ENCODE measurements at places on chromosomes 13 and 19.
A peak's percentile ranks its signal among the peaks of the same experiment; 100 is the strongest.

DNA sequence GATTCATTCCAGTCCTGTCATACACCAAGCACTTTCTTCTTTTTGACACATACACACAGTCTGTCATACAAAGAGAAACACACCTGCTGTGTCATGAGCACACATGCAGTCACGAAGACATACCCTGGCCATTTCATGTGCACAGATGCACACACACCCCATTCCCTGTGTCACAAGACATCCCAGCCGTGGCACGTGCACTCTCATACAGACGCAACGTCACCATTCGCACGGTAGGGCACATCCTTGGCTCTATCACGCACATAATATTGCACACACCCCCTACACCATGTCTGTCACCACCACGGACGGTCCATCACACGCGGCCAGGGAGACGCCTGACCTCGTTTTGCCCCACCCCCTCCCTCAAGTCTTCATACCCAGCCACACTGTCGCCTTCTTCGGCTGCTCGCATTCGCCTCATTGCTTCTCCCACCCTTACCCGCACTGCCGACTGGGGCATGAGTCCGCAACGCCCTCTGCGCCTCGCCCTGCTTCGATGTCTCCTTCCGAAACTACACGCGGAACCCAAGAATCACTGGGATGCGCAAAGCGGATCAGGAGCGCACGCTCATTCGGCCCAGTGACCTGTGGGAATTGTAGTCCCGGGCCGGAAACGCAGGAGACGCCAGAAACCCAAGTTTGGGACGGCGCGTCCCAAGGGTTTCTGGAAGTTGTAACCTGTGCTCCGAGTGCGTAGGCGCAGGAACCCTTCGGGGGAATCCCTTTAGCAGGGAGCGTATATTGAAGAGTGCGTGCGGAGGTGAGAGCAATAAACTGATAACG lies 6.8 kb upstream of the ZNF283 start:
- DNase-seq: no peak

GRCh38 chr13:113526466-113527220 lies 36.1 kb upstream of the DCUN1D2 start:
- peak; percentile 31 for DNase-seq

- no peak for DNase-seq
These were observed 21.6 kb downstream of the MYCBP2 start for GRCh38 chr13:77305266-77305665.

DNA sequence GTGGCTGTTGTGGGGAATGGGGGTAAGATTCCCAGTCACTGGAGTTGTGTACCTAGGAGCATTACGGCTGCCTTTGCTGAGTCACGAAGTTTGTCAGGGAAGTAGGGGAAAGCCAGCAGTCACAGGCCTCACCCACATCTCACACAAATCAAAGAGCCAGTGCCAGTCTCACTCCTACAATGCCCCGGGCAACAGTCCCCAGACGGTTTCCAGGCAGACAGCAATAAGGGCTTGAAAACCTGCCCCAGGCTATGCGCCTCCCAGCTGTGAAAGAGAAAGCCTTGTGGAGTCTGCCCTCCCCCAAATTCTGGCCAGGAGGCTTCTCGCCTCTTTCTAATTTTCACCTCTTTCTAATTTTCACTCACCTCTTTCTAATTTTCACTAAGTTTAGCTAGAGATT lies 142.3 kb upstream of the EDNRB start:
- no peak for DNase-seq

- no peak for DNase-seq
These were observed 6.1 kb downstream of the RNF126 start for GRCh38 chr19:656751-657559.

DNA sequence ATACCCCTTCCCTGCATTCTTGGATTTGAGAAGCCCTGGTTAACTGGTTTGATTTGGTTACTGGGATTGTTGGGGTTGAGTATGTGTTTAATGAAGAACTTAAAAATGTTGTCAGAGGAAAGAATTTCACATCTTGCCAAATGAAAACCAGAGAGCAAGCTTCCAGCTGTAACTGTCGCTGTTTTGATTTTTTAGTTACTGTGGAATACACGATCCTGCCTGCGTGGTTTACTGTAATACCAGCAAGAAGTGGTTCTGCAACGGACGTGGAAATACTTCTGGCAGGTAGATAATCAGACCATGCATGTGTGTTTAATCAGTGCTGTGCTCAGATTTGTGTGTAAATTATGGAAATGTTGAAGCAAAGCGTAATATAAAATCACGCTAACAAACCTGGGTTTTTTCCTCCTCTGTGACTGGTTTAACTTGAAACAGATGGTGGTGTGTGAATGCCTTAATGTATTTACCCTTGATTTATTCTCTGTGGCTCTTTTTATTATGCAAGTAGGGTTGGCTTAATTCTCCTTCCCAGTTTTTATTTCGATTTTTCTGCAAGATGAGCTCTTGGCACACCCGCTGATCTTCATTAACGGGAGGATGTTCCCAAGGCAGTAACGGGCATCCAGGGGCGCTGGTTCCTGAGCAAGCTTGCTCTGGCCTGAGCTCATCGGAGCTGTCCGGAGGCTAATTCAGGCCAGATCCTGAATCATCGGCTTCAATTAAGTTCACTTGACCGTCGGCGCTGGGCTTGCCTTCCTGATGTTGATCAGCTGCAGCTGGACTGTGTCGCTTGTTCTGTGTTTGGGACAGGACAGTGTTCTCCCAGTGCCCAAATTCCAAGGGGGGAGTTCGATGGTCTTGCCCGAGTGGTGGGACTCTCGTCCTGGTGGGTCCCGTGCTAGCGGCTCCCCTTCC lies 16.0 kb downstream of the UPF1 start:
- no peak for DNase-seq

DNA sequence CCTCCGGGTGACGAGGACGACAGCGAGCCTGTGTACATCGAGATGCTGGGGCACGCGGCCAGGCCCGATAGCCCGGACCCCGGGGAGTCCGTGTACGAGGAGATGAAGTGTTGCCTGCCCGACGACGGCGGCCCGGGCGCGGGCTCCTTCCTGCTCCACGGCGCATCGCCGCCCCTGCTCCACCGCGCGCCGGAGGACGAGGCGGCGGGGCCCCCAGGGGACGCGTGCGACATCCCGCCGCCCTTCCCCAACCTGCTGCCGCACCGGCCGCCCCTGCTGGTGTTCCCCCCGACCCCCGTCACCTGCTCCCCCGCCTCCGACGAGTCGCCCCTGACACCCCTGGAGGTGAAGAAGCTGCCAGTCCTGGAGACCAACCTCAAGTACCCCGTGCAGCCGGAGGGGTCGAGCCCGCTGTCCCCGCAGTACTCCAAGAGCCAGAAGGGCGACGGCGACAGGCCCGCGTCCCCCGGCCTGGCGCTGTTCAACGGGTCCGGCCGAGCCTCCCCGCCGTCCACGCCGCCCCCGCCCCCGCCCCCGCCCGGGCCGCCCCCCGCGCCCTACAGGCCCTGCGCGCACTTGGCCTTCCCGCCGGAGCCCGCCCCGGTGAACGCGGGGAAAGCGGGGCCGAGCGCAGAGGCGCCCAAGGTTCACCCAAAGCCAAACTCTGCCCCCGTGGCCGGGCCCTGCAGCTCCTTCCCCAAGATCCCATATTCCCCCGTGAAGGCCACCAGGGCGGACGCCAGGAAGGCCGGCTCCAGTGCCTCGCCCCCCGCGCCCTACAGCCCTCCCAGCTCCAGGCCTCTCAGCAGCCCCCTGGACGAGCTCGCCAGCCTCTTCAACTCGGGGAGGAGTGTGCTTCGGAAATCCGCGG lies 511.3 kb downstream of the MYO16 start:
- DNase-seq: no peak

DNA sequence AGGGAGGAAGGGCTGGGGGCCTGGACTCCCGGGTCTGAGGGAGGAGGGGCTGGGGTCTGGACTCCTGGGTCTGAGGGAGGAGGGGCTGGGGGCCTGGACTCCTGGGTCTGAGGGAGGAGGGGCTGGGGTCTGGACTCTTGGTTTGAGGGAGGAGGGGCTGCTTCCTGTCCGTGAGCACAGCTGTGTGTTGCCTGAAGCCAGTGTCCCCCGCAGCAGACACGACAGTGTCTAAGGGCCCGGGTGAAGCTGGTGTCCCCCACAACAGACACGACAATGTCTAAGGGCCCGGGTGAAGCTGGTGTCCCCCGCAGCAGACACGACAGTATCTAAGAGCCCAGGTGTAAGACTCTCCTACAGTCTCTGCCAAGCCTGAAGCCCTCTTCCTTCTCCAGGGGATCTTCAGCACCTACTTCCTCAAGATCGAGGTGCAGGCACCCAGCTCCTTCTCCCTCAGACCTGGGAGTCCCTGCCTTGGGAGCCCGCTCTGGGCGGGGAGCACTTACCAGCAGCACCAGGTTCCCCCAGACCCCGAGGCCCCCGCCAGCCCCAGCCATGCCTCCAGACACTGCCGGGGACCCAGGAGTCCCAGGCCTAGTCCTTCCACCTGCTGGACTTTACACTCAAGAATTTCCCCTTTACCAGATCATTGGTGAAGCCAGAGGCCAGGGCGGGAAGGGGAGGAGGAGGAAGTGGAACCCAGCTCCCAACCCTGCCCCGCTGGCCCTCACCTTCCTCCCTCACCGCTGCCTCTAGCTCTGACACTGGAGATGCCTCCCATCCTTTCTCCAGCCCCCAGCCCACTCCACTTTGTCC lies at the start of gene PTPRH:
PTPRH (minus strand) TSS at position 622 of the 813 bp plus-strand sequence; CDS start at position 554, 68 bp downstream.
- no peak for DNase-seq

GRCh38 chr13:86313421-86313820 lies 514.2 kb upstream of the SLITRK6 start:
- no peak for DNase-seq

DNA sequence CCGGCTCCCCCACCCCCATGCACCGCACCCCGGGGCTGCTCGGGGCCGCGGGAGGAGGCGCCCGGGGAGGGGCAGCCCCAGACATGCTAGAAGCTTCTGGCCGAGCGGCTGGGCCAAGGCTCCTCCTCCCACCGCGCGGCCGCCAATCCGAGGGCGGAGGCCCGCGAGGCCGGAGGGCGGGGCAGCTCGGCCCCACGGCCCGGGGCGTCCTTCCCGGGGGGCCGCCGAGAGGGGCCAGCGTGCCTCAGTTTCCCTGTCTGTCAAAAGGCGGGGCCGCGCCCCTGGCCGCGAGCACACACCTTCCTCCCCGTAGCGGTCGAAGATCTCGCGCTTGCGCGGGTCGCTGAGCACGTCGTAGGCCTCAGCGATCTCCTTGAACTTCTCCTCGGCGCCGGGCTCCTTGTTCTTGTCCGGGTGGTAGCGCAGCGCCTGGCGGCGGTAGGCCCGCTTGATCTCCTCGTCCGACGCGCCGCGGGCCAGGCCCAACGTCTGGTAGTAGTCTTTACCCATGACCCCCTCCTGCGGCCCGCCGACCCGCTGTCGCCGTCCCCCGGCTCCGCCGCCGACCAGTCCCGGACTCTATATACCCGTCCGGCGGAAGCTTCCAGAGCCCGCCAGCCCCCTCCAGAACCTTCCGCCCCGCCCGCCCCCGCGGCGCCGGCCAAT lies at the start of gene DNAJB1:
DNAJB1 (minus strand) TSS at position 558 of the 666 bp plus-strand sequence; CDS start at position 510, 48 bp downstream.
- DNase-seq: peak; percentile 13

GRCh38 chr13:50927701-50928100 lies 18.1 kb downstream of the RNASEH2B start:
- peak; percentile 10 for DNase-seq

DNA sequence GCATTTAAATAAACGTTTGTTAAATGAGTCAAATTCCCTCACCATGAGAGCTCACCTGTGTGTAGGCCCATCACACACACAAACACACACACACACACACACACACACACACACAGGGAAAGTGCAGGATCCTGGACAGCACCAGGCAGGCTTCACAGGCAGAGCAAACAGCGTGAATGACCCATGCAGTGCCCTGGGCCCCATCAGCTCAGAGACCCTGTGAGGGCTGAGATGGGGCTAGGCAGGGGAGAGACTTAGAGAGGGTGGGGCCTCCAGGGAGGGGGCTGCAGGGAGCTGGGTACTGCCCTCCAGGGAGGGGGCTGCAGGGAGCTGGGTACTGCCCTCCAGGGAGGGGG lies 8.5 kb upstream of the CEACAM5 start:
- no peak for DNase-seq

- no peak for DNase-seq
These were observed 463 bp downstream of the PCSK4 start for GRCh38 chr19:1489463-1490310.

GRCh38 chr13:48125794-48126228 lies 30.9 kb upstream of the MED4 start:
- no peak for DNase-seq

- DNase-seq: no peak
These were observed 68.2 kb upstream of the PCDH9 start for GRCh38 chr13:67298297-67298696.

GRCh38 chr13:43650882-43651281 lies 135.9 kb downstream of the ENOX1 start:
- DNase-seq: no peak

GRCh38 chr19:49869009-49869483 lies 1.7 kb upstream of the PNKP start:
- DNase-seq: no peak

GRCh38 chr19:6451583-6452222 lies 7.9 kb downstream of the SLC25A23 start:
- no peak for DNase-seq

DNA sequence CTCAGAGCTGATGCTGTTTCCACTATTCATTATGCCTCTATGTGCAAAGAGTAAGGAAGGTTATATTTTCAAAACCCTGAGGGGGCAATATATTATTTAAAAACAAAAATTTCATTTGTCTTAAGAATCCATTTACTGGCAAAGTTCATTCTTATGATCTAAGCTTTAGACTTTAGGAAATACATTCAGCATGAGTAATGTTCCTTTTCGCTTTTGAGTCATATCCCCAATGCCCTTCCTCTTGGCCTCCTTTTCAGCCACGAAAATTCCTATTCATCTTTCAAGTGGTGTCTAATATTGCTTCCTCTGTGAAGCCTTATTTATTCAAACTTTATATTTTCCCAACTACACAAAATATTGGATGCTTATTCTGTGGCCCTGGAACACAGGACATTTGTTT lies 1317.0 kb downstream of the PCDH9 start:
- no peak for DNase-seq

- no peak for DNase-seq
These were observed 124.0 kb downstream of the ITGBL1 start for GRCh38 chr13:101576455-101576854.

GRCh38 chr13:80359778-80360452 lies 19.0 kb upstream of the SPRY2 start:
- no peak for DNase-seq

GRCh38 chr13:43021926-43022670 lies 1.3 kb upstream of the DNAJC15 start:
- no peak for DNase-seq

DNA sequence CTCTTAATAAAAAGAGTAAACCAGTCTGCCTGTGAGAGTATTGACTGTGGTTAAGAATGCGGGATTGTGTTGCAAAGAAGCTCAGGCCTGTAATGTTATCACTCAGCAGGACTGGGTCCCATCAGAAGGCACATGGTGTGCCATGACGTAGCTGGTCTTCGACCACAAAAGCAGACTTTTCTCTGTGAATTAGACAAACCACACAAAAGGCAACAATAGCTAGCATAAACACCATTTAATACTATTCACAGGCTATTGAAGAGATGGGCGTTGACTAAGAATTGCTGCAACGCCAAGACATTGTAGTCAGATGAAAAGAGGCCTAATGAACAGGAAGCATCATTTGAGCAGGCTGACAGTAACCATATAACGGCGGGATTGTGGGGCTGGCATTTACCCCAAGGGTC lies 235.6 kb upstream of the SOX21 start:
- DNase-seq: no peak
